Ureter (tissue), 1 donor: ENCODE measurements at places on chromosomes 2 and 18. TPM values are rescaled to one million over a fixed set of nuclear protein-coding genes. Genes with fewer than 3 reads are reported as not detected.

The DSG2 gene
- 93.1 TPM for total RNA-seq

The MROH2A gene
- total RNA-seq = 9.3 TPM

The TBR1 gene
- not detected for total RNA-seq

The KLF7 gene
- 54.7 TPM for total RNA-seq

The TLX2 gene
- not detected for total RNA-seq

The SLC9A4 gene
- 23.5 TPM for total RNA-seq

The ARHGAP25 gene
- 14.7 TPM for total RNA-seq

The SIX3 gene
- not detected for total RNA-seq

The CNRIP1 gene
- total RNA-seq = 16.2 TPM

The SLC5A7 gene
- 3.7 TPM for total RNA-seq

The MARCO gene
- total RNA-seq = 4.8 TPM

GRCh38 chr2:126881591-126881990 is 17.1 kb upstream of the TEX51 start:
- no peak for DNase-seq

DNA sequence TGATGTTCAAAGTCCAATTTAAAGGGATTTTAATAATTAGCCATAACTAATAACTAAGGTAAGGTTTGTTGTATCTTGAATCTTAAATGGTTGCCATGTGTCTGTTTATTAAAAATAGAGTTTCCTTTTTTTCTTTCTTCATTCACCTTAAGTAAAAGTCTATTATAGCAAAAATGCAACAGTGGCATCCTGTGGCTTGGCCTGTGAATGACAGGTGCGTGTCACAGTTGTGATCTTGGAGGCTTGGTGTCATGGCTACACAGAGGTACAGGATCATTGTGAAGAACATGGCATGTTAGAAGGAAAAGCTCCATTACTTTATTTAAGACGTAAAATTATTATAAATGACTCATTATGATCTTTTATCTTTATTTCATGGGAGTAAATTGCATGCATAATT is 246.1 kb downstream of the BCL2 start:
- no peak for DNase-seq

- DNase-seq = no peak
Measured at GRCh38 chr2:137983581-137983980, 19.3 kb downstream of the HNMT start.

GRCh38 chr2:1746174-1747064 is 2.1 kb upstream of the PXDN start:
- DNase-seq = peak; percentile 27

GRCh38 chr2:628651-629050 is 48.6 kb downstream of the TMEM18 start:
- DNase-seq = peak; percentile 74

DNA sequence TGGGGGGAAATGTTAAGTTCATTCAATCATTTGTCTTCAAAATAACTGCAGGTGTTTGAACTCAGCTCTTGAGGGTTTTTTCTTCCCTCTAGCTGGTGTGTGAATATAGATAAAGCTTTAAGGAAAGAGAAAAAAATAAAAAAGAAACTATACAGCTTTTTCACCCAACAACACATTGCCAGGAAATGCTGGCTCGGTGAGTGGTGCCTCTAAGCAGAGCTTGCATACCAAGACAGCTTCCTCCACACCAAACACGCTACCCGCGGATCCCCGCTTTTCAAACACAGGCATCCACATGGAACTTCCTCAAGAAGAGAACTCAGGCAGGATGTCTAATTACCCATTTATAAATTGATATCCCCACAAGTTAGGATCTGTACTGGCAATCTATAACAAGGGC is 69.8 kb upstream of the TANK start:
- DNase-seq = peak; percentile 49

DNA sequence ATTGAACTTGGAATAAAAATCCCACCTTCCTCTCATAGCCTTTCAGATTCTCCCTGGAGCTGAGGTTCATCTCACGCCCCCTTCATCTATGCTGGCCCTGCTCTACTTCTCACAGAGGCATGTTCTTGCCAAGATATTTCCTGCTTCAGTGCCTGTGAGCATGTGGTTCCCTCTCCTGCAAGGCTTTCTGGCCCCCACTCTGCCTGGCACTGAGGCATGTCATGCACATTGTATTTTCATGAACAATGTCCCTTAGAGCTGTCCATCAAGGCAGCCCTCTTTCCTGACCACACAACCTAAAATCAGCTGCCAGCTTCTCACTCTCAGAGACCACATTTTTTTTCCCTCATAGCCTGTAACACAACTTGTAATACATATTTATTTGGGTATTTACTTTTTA is 18.0 kb upstream of the HK2 start:
- no peak for DNase-seq

DNA sequence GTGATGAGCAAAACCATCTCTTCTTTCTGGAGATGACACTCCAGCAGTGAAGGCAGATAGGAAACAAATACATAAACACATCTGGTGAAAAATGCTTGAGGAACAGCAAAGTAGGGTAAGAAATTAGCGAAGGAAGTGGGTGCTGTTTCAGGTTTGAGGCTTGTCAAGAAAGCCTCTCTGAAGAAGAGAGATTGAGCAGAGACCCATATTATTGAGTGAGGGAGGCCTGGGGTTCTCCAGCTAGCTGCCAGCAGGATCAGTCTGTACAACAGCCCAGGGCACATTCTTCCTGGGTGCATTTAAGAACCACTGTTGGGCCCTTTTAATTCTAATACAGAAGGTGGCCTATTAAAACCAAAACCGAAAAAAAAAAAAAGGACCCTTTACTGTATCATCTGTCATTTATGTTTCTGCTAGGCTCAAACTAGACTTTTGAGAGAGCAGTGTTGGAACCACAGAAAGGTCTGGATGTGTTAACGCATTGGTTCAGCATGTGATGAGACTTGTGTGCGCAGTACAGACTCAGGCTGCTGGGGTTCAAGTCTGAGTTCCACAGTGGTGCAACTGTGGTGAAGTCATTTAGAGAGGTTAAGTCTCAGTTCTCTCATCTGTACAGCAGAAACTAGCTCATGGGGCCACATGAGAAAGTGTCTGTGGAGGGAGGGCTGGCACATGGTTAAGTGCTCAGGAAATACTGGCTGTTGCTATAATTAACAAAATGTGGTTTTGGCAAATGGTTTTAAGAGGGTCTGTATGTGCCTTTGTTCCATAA is 28.9 kb downstream of the MGAT5 start:
- no peak for DNase-seq

- DNase-seq = no peak
Measured at GRCh38 chr2:21535826-21536225, 412.1 kb downstream of the TDRD15 start.

DNA sequence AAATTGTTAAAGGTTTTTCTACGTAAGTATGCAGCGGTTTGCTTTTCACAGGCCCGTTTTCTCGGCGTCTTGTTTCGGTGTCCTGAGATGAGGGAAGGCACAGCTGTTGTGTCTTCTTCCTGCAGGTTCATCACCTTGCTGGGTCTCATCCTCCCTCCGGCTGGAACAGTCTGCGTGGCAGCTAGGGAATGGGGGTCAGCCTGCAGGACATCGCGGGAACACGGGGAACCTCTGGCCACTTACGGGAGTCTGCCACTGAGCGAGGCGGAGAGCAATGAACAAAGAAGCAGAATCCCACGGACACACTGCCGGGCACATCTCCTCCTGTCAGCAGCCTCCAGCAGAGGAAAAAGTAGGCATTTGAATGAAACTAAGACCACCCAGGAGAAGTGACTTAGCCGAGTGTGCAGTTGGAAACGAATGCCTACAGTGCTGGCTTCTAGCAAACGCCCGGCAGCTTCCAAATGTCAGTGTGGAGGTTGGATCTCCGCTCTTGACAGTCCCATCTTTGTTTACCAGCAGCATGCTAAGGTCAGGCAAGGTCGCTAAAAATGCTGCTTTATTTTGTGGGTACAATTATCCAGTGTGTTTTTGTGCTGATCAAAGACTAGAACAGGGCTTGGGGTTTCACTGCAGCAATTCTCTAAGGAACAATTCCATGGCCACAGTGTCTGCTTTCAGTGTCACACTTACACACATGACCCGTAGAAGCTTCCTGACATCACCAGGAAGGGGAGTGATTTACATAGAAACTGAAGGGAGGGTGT is 109.8 kb upstream of the SEC11C start:
- DNase-seq = no peak

GRCh38 chr2:207768866-207769596 is 675 bp downstream of the FZD5 start:
- DNase-seq = peak; percentile 49

GRCh38 chr18:1499265-1499664 is 594.6 kb downstream of the ADCYAP1 start:
- DNase-seq = no peak

DNA sequence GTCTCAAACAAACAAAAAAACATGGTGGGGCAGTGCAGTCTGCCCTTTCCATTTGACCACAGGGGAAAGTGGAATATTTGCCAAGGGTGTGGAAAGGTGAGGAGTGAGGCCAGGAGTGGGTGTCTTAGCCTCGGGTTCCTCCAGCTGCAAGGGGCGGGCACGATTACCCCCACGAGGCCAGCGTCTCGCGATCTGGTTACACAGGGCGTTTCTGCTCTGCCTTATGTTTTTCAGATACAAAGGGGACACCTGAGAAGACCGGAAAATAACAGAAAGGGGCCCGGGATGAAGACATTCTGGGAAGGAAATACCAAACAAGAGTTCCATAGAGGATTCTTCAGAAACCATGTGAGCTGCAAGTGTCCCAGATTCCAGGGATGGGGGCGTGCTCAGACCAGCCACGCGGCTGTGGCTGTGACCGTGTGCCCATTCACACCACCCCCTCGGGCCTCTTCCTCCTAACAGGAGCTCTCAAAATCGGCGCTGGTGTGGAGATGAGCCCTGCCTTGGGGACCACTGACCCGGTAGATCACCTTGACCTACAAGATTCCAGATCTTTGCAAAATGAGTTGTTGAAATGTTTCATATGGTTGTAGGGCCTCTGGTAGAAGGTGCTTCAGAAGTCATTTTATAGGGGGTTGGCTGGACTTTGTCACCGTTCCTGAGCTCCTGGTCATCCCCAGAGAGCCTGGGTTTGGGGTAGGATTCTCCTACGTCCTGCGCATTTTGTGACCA is 34.2 kb downstream of the FAM178B start:
- DNase-seq = no peak

DNA sequence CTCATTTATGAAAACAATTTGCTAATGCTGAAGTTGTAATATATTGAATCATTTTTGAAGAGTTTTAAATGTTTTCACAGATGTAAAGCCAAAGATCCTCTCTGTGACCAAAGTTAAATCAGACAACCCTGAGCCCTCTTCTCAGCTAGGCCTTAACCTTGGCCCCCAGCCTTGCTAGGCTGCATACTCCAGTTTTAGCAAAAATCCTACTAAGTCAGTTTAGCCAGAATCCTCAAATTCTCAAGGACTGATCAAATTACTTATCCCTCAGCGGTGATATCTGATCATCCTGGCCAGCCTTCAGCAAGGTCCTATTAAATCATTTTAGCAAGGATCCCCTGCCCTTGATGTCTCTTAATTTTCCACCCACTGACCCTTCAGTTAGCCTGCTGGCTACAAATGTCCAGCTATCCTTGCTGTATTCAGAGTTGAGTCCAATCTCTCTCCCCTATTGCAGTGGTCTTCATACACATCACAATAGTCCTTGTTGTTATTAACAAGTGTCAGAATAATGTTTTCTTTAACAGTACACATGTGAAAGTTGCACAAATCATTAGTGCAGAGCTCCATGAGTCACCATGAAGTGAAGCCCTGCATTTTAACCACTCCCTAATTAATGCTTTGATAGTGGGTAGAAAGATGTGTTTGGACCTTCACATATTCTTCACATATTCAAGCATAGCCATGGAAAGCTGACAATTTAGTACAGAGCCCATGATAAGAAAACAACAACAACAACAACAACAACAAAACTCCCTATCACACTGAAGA is 206.4 kb downstream of the NBAS start:
- DNase-seq = no peak

GRCh38 chr2:197626965-197627625 is 48.3 kb downstream of the RFTN2 start:
- no peak for DNase-seq

GRCh38 chr18:38933322-38933721 is 1367.7 kb upstream of the CELF4 start:
- DNase-seq = no peak

GRCh38 chr18:22836932-22837331 is 96.2 kb upstream of the RBBP8 start:
- no peak for DNase-seq

DNA sequence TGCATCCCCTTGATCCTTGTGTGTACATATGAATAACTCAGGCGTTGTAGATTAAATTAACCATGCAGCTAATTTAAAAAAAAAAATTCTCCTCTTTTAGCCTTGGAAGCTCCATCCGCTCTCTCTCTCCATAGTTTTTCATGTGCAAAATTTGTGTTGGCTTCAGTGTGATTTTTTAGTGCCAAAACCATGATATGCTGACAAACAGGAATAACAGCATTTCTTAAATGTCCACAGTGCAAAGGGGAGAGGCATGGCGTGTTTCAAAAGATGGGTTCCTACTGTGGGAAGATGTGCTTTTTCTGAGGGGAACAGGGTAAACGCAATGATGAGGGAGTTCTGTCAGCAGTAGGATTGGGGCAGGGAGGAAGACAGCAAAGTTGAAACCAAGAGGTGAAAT is 247.0 kb downstream of the ICOS start:
- DNase-seq = no peak

DNA sequence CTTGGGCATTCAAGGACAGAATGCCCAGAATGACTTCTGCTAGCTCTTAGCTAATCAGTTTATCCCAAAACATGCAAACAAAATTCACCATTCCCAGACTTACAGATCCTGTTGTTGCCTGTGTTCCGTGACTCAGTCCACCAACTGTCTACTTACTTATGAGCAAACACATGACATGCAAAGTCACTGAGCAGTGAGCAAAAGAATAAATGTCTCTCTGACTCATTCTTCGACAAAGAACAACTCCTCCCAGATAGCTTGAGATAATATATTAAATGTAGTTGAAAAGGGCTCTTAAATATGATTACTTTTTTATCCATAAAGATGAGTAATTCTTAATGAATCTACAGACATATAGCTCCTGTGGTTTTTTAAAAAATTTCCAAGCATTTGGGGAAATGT is 9.0 kb upstream of the CREG2 start:
- DNase-seq = no peak

- DNase-seq = no peak
Measured at GRCh38 chr2:97798416-97798815, 85.0 kb downstream of the ZAP70 start.

DNA sequence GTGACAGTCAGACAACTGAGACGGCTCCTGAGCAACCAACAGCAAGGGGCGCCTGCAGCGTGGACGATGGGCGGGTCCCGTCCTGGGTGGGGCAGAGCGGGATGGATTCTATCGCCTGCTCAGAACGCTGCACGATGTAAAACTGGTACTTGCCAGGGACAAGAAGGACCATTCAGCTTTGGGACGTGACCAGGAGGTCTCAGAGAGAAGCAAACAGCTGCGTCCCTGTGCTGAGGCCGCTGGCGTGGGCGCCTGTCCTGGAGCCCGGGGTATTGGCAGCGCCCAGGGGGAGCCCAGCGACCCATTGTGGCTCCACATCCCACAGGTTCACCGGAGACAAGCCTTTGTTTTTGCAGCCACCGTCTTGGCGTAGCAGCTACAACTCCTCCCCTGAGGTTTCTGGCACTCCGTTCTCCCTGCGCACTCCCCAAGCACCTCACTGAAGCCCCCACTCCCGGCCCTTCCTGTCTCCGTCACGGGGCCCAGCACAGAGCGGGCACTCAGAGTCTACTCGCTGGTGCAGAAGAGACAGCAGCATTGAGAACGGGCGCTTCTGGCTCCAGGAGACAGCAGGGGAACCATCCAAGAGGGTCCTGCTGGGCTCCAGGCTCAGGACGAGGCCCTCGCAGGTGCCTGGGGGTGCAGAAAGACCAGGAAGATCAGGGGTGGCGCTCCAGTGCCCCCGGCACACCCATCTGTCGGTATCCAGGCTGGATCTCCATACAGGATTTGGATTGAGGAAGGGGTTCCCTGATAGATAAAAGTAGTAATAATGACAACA is 22.1 kb upstream of the KCNG2 start:
- no peak for DNase-seq

GRCh38 chr2:113238871-113239839 is 39.6 kb downstream of the PAX8 start:
- DNase-seq = no peak
